ENCODE measurements at places on chromosomes 11 and 22.

DNA sequence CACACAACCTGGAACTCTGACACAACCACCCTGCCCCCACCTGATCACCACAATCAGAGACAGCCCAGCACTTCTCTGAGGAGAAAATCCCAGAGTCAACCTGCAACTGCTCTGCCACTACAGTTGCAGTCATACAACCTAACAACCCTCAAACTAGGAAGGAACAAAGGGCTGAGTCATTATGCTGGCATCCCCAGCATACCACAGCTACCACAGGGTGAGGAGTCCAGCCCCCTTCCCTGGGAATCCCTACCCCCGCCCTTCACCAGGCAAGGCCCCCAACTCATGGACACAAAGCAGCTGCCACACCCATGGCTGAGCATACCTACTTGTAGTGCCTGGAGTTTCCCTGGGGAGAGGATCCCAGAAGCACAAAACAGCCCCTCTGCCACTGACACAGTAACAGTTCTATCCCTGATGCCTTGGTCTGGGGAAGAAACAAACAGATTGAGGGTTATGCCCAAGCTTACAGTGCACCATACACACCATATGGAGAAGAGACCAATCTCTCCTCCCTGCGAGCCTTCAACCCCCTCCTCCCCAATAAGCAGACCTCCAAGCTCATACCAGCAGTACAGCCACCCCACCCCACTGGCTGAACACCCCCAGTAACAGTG is 68.5 kb upstream of the C11orf58 start:
- no peak for DNase-seq

- no peak for DNase-seq
These were observed 969 bp downstream of the CCDC117 start for GRCh38 chr22:28773461-28773867.

- no peak for DNase-seq
These were observed 124.9 kb downstream of the MN1 start for GRCh38 chr22:27676545-27677213.

- DNase-seq = no peak
These were observed 136.2 kb downstream of the ELP4 start for GRCh38 chr11:31645747-31646146.

GRCh38 chr11:100484948-100485347 is 202.1 kb upstream of the ARHGAP42 start:
- DNase-seq = no peak

DNA sequence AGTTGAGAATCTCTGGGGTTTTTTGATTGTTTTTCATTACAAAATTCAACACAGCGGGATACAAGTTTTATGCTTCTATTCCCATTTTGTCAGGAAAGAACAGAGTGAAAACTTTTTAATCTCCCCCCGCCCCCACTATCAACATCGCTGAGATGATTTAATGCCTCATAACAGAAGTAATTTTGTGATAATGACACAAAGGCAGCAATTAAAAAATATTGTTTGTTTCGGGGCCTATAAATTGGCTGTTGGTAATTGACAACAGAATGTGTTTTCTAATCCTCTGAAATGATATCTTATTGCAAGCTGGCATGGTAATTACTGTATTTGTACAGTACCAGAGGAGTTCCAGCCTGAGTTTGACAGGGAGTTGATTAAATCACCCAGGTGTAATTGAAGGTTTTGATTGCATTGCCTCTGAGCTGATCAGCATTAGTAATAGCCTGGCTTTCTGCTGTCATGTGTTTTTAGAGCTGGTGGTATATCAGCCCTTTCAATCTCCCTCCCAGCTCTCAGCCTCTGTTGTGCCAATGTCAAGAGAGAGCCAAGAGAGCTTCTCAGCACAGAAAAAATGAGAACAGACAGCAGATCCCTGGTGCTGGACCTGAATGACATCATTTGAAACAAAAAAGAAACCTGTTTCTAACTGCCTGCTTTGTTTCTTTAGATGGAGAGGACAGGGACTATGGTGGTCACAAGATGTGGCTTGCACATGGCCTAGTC is 265.1 kb downstream of the FAM76B start:
- DNase-seq = no peak

- no peak for DNase-seq
These were observed 186.5 kb downstream of the HIPK3 start for GRCh38 chr11:33443684-33444083.

- no peak for DNase-seq
These were observed 137.6 kb downstream of the TEAD1 start for GRCh38 chr11:12811861-12812260.

- peak; percentile 26 for DNase-seq
These were observed 4.1 kb upstream of the ACER3 start for GRCh38 chr11:76856571-76856970.

DNA sequence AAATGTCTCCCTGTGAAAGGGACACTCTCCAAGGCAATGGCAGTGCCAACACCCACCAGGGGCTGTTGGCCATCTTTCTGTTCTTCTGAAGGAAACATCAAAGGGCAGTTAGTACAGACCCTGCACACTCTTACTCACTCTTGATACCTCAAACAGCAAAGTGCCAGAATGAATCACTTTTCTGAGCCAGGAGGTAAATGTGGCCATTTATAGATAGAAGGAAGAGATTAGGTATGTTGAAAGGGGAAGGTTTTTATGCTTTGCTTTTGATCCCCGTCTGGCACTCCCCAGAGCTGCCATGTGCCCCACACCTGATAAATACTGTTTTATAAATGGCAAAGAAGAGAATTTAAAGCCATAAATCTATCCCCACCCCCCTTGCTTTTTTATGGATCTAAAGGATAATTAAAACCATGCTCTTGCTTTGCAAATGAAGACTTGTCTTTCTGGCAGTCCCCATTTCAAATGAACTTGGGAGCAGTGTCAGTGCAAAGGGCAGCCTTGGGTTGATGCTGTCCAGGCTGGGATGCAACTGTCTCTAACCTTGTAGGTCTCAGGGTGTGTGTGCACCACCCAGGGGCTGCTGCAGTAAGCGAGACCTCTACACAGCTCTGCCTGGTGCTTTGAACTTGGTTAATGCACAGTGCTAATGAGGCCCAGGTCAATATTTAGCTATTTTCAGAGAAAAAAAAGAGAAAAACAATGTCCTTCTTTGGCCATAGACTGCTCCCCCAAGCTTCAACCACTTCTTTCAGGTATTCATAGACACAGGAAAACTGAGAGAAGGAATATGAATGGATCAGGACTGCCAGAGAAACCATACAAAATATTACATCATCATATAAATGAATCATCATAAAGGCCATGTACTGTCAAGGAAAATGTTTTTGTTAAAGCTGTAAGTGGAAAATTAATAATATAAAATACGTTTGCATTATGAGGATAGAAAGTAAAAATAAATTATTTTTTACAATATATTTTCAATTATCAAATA is 207.5 kb downstream of the ETS1 start:
- DNase-seq = no peak

DNA sequence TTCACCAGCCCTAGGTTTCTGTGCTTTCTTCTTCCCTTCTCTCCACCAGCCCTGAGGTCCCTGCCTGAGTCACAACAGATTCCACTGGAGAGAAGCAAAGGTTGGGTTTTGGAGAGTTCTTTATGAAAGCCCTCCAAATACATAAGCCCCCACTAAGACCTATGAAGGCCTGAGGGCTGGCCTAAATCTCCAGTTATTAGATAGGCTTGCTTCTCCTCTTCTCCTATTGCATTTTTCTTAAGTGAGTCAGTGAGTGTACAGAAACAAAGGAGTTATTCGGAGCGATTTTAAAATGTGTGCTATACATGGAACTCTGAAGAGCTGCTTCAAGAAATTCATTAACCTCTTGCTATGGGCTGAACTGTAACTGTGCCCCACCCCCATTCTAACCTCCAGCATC is 1057.3 kb downstream of the OPCML start:
- no peak for DNase-seq

- DNase-seq = no peak
These were observed 22.1 kb downstream of the CHKA start for GRCh38 chr11:68099057-68099456.

GRCh38 chr11:29343465-29344333 is 673.1 kb downstream of the KCNA4 start:
- peak; percentile 60 for DNase-seq

GRCh38 chr11:47507563-47508239 is 45.2 kb downstream of the CELF1 start:
- no peak for DNase-seq

DNA sequence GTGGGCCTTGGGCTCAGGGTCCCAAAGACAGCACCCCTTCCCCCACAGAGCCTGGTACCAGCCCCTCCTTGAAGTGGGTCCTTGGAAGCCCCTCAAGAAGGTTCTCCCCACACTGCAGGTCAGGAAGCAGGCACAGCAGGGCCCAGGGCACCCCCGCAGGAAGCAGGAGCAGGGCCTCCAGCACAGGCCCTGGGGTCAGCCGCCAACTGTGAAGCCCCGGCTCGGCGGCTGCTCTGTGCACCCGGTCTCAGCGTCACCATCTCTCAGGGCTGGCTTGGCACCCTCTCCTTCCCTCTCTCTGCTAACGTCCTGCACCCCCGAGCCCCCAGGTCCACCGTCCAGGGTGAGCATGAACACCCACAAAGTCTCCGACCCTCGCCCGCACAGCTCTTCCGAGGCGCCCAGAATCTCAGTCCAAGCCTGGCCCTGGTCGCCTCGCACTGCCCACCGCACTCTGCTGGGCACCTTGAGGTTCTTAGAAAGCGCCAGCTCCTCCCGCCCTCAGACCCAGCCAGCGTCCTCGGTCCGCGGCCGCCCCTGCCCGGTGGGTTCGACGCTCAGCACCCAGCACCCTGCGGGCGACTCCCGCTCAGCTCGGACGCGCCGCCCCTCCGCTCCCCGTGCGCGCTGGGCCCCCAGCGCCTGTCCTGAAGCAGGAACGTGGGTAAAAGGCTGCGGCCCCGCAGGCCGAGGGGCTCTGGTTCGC is 1.4 kb upstream of the SIGIRR start:
- DNase-seq = no peak

- DNase-seq = no peak
These were observed at the start of gene NOX4 for GRCh38 chr11:89490981-89491690. TSS of gene NOX4 (minus strand) at chr11:89491375. CDS start at chr11:89491246, 129 bp downstream.

DNA sequence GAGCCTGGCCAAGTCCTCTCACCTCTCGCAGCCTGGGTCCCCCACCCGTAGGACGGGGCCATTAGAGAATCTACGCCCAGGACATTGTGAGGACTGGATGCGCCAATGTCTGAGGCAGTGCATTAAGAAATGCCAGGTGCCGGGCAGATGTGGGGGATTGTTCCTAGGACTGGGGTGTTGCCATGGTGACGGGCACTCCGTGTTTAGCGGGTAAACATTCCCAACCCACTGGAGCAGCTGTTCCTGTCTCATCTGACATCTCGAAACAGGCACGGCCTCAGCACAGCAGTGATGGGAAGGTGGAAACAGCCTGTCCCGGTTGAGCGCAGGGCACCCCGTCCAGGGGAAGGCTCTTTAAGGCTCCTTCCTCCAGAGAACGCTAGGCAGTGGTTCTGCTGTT is 99.6 kb upstream of the RTL6 start:
- DNase-seq = no peak

GRCh38 chr11:40129266-40129665 is 1330.2 kb downstream of the LRRC4C start:
- no peak for DNase-seq

DNA sequence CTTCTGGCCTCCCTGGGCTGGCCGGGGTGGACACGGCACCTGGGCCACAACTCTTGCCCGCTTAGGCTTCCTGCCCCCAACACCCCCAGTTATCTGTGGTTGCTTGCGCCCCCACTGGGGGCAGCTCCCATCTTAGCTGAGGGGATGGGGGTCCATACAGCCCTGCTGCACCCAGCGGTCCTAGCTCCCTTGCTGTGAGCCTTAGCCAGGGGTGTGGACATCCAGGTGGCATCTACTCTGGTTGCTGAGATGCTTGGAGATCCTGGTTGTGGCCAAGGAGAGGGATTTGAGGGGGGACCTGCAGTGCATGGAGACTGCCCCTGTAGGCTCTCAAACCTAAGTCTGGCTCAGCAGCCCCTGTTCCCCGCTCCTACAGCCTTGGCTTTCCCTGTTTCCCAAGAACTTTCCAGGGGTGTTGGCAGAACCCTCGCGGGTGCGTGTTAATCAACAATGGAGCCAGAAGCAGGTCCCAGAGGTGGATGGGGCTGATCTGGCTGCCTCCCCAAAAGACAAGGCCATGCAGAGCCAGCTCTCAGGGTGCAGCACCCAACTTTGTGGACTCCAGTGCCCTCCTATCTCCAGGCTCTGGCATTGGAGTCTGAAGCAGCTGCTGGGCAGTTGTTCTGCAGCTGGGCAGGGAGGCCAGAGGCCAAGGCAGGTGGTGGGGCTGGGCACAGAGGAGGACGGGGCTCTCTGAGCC is 3.3 kb downstream of the KCNQ1 start:
- DNase-seq = no peak

GRCh38 chr22:37275134-37275533 is 7.2 kb upstream of the CYTH4 start:
- no peak for DNase-seq

DNA sequence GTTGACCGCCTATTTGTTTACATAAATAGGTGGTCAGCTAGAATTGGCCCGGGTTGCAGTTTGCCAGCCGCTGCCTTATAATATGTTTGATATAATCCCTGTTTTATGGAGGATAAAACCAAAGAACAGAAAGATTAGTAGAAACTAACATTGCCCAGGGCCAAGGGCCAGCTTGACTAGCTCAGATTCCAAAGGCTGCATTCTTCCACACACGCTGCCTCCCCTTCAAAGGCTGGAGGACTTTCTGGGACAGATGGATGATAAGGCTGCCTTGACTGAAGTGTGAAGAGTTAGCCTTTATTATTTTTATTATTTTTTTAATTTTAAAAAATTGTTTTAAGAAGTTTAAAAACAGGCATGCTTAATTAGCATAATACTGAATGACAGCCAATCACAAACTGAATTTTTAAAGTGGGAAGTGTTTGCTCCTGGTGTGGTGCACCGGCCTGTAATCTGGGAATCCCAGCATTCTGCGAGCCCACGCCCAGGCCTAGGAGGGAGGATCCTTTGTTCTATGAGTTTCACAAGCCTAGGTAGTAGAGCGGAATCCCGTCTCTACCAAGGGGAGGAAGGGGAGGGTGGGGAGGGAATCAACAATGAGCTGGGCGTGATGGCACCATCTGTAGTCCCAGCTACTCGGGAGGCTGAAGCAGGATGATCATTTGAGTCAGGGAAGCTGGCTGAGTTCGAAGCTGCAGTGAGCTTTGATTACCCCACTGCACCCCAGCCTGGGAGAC is 114.9 kb downstream of the NAV2 start:
- DNase-seq = no peak

- no peak for DNase-seq
These were observed 8.5 kb downstream of the ELFN2 start for GRCh38 chr22:37418627-37419369.
